ENCODE measurements at places on chromosomes 4 and X.

DNA sequence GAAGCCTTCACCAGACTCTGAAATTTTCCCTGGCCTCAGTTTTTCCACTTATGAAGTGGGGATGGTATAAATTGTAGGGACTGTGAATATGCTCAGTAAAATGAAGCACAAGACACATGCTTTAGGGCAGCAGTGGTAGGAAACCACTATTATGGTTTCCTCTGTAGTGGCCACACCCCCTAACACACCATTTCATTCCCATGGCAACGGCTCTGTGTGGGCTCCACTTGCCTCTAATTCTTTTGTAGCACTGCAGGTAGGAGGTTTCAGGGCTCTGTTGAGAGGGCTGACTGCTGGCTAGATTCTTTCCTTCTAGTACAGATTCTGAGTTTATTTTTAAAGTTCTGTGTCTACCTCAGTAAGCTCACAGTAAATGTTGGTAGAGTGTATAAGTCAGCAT, 3.5 kb upstream of the VMA21 start:
- no peak for DNase-seq

DNA sequence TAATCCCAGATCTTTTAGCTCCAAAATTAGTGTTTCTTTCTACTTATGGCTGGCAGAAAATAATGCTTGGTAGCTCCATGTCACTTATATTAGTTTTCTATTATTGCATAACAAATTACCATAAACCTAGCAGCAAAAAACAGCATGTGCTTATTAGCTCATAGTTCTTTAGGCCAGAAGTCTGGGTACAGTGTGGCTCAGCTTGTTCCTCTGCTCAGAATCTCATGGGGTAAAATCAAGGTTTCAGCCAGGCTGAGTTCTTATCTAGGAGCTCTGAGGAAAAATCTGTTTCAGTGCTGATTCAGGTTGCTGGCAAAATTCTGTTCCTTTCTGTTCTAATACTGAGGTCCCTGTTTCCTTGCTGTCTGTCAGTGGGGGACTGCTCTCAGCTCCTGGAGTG, 101.1 kb downstream of the CT47B1 start:
- no peak for DNase-seq

DNA sequence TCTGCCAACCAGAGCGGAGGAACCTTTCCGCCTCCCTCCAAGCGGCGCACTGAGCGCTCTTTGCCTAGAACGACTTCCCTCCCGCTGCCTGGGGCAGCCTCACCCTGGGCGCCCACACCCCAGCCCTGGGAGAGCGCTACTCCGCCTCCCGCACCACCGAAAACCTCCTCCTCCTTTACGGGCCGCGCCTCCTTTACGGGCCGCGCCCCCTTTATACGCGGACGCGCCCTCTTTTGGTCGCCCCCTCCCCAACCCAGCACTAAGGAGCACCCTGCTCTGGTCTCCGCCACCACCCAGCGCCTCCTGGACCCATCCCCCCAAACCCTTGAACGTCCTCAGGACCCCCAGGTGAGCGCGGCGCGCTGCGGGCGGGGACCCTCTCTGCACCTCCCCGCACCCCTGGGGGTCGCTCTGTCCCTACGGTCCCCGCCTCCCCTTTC, 586 bp upstream of the NSG1 start:
- no peak for DNase-seq

- DNase-seq: no peak
Observed at GRCh38 chrX:15033917-15034316, 160.7 kb downstream of the MOSPD2 start.

- DNase-seq: no peak
Observed at GRCh38 chr4:121126449-121127006, 37.6 kb downstream of the TNIP3 start.

- no peak for DNase-seq
Observed at GRCh38 chr4:46844325-46844917, 64.6 kb downstream of the COX7B2 start.
